RKO (cell line): ENCODE measurements at places on chromosomes 11 and 22.

GRCh38 chr11:111826322-111826950 is 44.9 kb downstream of the ALG9 start:
- DNase-seq = no peak

DNA sequence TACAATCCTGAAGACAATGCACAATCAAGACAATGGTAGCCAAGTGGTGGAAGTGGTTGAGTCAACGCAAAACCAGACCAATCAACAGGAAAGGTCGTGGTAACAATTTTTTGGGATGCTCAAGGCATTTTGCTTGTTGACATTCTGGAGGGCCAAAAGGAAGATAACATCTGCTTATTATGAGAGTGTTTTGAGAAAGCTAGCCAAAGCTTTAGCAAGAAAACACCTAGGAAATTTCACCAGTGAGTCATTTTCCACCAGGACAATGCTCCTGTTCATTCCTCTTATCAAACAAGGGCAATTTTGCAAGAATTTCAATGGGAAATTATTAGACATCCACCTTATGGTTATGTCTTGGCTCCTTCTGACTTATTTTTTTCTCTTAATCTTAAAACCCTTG is 1932.2 kb upstream of the RAG2 start:
- DNase-seq = no peak

- no peak for DNase-seq
Measured at GRCh38 chr11:133381761-133382130, 150.6 kb downstream of the OPCML start.

DNA sequence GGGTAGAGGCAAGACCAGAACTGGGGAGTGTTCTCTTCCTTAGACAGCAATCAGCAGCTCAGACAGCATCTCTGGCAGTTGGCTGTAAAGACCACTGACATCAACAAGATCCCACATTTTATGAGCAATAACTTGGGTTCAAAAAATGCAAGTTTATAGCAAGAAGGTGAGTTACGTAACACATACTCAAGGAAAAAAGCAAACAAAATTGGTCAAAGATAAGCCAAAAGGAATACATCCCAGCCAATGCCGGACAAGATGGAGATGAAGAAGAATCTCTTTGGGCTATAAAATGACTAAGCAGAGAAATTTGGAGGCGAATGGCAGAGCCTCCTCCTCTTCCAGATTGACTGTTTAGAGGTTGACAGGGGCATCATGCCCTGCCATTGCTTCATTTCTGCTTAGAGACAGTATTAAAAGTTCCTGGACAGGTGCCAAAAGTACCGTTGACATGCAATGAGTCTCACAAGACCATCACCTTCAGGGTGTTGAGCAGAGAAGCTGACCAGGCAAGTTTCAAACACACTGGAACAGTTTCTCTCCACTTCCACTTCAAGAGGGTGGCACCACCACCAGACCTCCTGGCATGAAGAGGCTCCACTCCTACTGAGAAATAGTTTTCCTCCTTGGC is 55.9 kb downstream of the ENDOD1 start:
- DNase-seq = no peak

DNA sequence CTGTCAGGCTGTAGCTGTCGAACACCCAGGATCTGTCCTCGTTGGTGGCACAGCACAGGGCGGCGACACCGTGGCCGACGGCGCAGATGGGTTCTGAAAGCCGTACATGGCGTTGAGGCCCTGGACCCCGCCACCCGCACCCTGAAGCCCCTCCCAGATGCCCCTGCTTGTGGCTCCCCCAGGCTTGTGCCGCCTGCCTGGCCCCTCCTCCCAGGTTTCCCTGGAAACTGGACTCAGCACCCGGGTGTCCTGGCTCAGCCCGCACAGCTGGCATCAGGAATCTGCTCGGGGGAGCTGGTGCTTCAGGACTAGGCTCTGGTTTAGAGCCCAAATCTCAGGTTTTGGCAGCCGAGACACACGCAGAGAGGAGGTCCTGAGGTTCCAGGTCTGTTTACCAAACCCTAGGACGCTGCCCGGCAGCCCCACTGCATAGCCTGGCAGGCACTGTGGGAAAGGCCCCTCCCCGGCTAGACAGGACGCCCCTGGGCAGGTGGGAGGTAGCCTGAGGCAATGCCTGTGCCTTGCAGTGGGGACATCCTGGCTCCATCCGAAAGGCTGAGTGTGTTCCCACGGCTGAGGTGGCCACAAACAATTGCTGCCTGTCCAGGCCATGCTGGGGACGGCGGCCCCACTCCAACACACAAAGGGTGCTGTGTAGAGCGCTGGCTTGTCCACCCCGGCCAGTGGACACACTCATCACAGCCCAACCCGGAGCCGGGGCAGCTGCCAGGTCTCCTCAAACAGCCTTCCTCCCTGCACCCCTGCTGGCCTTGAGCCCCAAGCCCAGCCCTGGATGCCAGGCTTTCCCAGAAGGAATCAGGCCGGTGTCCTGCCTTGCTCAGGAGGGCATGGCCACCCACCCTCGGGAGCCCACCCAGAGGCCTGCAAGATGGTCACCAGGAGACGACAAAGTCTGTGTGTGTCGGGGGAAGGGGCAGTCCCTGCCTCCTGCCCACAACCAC is 4.6 kb downstream of the GATD1 start:
- no peak for DNase-seq

DNA sequence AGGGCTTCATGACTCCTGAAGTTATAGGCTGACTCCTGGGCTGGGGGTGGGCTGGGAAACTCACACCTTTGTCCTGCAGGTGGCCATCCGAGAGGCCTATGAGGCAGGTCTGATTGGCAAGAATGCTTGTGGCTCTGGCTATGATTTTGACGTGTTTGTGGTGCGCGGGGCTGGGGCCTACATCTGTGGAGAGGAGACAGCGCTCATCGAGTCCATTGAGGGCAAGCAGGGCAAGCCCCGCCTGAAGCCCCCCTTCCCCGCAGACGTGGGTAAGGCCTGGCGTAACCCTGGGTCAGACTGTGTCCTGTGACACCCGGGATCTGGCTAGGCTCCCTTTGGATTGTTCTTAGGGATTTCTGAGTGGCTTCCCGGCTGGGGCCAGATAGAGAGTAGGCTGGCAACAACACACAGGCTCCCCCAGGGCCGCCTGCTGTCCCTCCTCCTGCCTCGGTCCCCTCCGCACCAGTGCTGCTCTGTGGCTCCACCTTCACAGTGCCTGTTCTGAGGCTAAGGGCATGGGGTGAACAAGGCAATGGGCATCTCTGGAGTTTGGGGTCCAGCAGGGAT is 3.6 kb downstream of the NDUFV1 start:
- no peak for DNase-seq

DNA sequence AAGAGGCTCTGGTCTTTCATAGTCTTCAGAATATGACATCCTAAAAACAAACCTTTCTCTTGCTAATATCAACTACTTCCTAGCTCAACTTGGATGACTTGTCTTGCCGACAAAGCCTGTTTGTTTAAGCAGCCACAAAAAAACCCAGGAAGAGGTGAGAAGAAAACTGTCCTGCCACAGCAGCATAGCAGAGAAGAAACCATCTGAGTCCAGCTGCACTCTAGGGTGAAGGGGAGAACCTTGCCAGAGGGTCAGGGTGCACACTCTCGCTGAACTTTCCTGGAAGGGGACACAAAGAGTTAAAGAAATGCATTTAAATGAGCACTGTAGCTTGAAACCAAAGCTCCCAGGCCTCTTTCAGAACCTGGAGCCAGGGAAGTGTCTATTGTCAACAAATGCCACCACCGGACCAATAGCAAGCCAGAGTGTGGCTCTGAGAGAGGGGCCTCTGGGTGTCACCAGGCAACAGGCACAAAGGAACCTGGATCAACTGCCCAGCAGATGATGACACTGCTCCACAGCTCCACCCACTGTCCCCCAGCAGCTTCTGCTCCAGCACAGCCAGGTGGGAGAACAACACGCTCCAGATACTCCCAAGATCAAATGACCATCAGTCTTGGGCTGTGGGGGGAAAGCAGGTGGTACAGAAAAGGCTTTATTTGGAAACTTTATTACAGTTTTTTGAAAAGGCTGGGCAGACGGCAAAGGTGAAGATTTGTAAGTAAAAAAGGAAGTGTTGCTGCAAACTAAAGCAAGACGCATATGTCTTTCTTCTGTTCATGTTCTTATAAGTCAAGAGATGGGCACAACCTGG is 105.7 kb downstream of the RASSF10 start:
- no peak for DNase-seq

DNA sequence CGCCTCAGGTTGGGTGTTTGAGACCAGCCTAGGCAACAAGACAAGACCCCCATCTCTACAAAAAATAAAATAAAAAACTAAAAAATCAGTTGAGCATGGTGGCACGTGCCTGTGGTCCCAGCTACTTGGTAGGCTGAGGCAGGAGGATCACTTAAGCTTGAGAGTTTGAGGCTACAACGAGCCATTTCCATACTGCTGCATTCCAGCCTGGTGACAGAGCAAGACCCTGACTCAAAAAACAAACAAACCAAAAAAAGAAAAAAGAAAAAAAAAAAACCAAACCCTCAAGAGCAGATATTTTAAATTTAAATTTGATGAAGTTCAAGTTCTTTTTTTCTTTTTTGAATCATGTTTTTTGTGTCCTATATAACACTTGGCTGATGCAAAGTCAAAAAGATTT is 7.2 kb upstream of the CCDC83 start:
- no peak for DNase-seq

GRCh38 chr11:11407065-11407762 is 54.2 kb upstream of the CSNK2A3 start:
- no peak for DNase-seq

GRCh38 chr11:65934014-65934413 is 11.3 kb upstream of the TSGA10IP start:
- DNase-seq = no peak

DNA sequence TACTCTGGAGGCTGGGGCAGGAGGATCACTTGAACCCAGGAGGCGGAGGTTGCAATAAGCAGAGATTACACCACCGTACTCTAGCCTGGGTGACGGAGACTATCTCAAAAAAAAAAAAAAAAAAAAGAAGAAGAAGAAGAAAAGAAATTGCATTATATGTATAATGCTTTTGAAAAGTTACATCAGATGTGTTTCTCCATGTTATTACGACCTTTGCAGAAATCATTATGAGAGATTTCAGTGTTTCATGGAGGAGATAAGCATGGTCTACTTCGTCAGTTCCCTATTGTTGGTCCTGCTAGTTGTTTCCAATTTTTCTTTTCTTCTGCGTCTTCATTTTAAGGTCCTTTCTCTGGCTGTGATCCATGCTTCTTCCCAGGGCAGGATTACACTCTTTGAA is 3.0 kb downstream of the MIAT start:
- DNase-seq = no peak

DNA sequence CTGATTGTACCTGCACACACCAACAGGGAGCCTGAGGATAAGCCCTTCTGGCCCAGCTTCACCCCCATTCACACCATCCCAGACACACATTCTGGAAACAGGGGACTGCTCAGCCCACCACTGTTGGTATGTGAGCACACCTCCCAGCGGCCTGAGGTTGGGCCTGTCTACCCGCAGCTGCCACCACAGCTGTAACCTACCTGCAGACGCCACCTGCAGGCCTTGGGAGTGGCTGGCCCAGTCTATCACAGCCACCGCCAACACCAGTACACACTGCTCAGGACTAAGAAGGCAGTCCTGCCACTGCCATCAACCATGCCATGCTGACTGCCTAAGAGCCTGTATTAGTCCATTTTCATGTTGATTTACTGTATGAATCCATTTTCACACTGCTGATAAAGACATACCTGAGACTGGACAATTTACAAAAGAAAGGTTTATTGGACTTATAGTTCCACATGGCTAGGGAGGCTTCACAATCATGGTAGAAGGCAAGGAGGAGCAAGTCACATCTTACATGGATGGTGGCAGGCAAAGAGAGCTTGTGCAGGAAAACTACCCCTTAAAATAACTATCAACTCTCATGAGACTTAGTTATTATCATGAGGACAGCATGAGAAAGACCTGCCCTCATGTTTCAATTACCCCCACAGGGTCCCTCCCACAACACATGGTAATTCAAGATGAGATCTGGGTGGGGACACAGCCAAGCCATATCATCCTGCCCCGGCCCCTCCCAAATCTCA is 30.6 kb downstream of the RSF1 start:
- no peak for DNase-seq

GRCh38 chr11:126354631-126355323 is 709 bp upstream of the ST3GAL4 start:
- peak; percentile 42 for DNase-seq

- no peak for DNase-seq
Measured at GRCh38 chr11:19980388-19980787, 179.9 kb downstream of the DBX1 start.

- no peak for DNase-seq
Measured at GRCh38 chr22:47628477-47629272, 866.2 kb downstream of the TBC1D22A start.
